Fibroblast of skin of back (primary cell): ENCODE measurements at places on chromosomes 3 and 15.

- DNase-seq = peak; percentile 83
Observed at GRCh38 chr3:47522082-47522987, 8.8 kb upstream of the ELP6 start.

DNA sequence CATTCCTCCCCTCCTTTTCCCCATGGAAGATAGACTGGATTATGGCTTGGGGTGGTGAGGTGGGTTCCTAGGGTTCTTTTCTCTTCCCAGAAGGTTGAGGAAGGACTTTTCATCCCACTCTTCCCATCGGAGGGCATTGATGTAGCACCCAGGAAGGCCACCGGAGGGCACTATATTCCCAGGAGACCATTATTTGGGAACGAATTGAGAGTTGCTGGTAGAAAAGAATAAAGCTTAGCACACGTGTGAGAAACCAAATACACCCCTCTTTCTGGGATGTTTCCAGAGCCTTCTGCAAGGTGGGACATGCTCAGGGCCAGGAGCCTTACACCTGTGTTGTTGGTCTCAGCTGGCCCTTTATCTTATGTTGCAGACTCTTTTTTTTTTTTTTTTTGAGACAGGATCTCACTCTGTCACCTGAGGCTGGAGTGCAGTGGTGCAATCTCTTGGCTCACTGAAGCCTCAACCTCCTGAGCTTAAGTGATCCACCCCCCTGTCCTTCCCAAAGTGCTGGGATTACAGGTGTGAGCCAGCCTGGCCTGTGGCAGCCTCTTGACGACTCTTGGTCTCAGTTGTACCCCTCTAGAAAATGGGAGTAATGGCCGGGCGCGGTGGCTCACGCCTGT is 6.3 kb upstream of the CDC25A start:
- peak; percentile 67 for DNase-seq

DNA sequence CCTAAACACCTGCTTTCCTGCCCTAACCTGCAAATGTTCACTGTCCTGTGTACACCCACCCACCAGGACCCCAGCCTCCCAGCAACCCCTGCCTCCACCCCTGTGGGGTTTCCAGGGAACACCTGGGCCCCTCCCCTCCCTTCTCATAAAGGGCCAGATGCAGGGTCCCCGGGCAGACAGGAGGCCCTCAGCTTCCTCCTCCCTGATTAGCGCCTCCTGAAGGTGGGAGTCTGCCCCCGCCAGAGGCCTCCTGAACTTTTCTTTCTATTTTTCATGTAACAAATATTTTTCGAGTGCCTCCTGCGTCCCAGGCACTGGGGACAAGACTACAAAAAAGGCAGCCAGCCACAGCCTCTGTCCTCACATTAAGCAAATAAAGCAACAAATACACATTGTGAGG is 135.4 kb upstream of the LINGO1 start:
- no peak for DNase-seq

- DNase-seq = no peak
Observed at GRCh38 chr15:52503788-52504496, 24.7 kb downstream of the MYO5A start.

DNA sequence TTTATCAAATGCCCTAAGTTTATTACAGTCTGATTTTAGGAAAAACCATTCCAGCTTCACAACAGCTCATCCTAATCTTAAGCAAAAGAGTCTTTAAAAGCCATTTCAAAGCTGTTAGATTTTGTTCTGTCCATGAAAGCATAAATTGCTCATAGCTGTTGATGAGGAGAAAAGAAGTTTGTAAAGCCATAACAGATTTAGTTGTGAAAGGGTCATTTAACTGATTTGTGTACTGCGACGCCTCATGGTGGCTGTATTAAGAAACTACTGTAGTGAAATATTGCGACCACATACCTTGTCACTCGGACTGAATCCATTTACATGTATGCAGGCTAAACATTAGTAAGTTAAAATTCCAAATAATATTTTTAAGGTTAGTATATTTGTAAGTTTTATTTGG is 20.9 kb downstream of the BBX start:
- no peak for DNase-seq

DNA sequence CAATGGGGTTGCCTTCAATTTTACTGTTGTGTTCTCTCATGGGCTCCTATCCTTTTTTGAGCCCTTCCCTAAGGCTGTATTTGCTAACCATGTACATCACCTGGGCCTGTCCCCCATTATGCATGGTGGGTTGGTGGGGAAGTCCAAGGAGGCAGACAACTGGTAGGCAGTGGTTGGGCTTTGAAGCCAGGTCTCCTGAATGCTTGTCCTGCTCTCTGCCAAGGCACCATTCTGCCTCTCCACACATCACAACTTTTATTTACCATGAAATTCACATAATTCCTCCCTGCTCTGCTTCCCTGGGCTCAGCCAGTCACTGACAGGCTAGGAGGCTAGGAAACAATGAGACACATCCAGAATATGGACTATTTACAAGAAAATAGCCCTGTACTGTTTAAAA is 41.0 kb upstream of the COPB2 start:
- DNase-seq = no peak

- DNase-seq = peak; percentile 56
Observed at GRCh38 chr3:39990532-39990931, 181.1 kb downstream of the MYRIP start.

DNA sequence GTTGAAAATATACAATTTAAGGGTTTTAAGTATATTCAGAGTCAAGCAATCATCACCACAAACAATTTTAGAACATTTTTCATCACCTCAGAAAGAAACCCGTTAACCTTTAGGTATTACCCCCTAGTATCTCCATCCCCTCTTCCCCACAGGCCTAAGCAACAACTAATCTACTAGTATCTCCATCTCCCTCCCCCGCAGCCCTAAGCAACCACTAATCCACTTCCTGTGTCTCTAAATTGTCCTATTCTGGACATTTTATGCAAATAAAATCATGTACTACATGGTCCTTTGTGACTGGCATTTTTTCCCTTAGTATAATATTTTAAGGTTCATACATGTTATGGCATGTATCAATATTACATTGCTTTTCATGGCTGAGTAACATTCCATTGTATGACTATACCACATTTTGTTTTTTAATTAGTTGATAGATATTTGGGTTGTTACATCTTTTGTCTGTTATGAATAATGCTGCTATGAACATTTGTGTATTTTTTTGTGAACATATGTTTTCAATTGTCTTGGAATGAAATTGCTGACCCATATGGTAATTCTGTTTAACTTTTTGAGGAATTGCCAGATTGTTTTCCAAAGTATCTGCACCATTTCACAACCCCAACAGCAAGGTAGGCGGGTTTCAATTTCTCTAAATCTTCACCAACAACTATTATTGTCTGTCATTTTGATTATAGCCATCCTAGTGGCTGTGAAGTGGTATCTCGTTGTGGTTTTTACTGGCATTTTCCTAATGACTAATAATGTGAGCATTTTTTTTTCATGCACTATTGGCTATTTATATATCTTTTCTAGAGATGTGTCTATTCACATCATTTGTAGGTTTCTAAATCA is 215.6 kb upstream of the CD96 start:
- peak; percentile 74 for DNase-seq

- no peak for DNase-seq
Observed at GRCh38 chr3:37606472-37606871, 255.2 kb upstream of the CTDSPL start.

- no peak for DNase-seq
Observed at GRCh38 chr15:91866971-91867372, 13.5 kb downstream of the SLCO3A1 start.

- no peak for DNase-seq
Observed at GRCh38 chr15:87343966-87344365, 912.6 kb downstream of the NTRK3 start.

GRCh38 chr3:41502023-41502422 is 302.7 kb downstream of the CTNNB1 start:
- DNase-seq = peak; percentile 79

- no peak for DNase-seq
Observed at GRCh38 chr3:63644212-63644797, 8.2 kb upstream of the SNTN start.

GRCh38 chr3:46935989-46936558 is 40.5 kb downstream of the CCDC12 start:
- no peak for DNase-seq

DNA sequence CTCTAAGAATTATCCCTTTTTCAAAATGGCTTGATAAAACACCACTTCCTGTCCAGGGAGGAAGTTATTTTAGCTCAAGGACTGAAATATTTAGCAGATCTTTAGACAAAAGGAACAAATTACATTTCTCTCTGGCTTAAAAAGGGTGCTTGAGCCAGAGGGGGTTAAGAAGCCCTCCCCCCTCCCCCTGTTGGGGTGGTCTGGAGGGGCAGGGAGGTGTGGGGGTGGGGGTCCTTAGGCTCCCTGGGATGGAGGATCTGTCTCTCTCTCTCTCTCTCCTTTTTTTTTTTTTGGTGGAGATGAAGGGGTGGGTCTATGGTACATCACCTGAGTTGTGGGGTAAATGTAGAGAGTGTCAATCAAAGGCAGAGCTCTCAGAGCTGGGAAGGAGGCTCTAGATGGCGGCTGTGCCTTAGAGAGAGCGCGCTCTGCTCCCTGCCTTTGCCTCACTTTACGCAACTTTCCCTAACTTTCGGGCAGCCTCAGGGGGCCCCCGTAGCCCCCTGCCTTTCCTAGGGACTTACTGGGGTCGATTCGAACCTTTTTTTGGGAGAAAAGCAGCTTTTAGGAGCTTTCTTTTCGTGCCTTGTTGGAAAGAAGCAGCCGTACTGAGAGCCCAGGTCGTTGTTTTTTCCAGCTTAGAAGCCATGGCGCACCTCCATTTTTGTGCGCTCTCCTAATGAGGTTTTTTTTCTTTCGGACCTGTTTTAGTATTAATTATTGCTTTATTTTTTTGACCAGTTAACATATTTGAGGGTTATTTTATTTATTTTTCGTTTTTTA is at the start of gene CHD2:
Gene CHD2, plus strand, starts transcription at position 377 of the 783 bp plus-strand sequence. CDS start 914 bp downstream, outside the sequence.
- DNase-seq = peak; percentile 81

DNA sequence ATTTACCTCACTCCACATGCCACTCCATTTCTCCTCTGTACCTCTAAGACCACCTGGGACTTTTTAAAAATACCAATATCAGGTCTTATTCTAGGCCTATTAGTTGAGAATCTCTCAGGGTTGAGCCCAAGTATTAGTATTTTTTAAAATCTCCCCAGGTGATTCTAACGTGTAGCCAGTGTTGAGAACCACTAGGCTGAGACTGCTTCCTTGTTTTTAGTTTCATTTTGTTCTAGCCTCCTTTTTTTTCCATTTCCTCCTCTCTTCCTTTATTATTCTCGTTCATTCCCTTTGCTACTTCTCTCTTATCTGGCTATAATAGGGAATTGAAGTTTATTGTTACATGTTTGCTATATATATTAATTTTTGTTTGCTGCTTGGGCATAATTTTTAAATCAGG is 217.8 kb upstream of the CD96 start:
- DNase-seq = no peak

DNA sequence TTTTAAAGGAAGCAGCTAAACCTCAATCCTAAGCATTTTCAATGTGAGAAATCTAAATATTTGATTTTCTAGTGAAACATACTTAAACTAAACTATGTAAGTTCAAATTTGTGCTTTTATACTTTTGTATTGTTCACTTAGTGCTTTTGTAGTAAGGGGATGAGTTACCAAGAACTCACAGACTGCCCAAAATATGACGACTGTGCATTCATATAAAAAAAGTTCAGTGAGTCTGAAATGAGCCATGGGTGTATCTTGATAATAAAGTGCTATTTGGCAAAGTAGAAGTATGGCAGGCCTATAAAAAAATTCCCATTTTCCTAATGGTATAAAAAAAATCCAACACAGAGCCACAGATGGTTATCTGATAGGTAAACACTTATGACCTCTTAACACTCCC is 66.2 kb downstream of the NPTN start:
- no peak for DNase-seq

DNA sequence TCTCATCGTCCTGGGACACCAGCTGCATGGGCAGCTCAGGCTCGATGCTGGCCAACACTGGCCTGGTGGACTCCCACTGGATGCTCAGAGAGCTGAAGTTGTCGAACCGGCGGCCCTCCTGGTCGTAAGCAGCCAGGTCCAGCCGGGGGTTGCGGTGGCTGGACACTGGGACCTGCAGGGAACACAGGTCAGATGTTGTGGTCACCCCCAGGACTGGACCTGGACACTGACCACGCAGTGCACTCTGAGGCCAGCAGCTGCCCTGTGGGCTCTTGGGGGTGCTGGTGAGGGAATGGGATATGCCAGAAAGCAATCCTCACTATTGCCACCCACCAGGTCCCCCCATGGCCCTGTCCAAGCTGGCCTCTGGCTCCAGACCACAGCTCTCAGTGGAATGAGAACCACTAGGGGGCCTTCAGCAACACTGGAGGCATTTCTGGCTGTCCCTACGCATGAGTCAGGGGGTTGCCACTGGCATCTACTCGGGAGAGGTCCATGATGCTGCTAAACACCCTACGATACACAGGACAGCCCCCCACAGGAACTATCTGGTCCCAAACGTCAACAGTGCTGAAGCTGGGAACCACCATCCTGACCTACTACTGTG is 66.1 kb downstream of the NUP210 start:
- DNase-seq = peak; percentile 48

GRCh38 chr3:157130467-157131251 is 29.3 kb downstream of the CCNL1 start:
- peak; percentile 66 for DNase-seq

- peak; percentile 19 for DNase-seq
Observed at GRCh38 chr3:129399895-129400357, 28.5 kb downstream of the EFCAB12 start.
